ENCODE measurements at places on chromosomes 16 and 17.

DNA sequence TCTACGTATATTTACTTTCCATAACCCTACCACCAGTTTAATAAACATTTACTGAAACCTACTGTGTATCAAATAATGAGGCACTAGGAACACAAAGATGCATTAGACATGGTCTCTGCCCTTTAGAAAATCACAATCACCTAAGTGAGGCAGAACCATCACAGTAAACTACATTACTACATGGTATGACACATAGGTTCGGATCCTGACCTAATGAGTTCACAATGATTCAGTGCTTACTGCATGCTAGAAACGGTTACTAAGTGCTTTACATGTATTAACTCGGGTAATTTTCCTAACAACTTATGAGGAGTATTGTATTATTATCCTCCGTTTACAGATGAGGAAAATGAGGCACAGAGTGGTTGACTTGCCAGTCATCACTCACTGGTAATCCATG is 5.2 kb upstream of the SYNRG start:
- no peak for DNase-seq

DNA sequence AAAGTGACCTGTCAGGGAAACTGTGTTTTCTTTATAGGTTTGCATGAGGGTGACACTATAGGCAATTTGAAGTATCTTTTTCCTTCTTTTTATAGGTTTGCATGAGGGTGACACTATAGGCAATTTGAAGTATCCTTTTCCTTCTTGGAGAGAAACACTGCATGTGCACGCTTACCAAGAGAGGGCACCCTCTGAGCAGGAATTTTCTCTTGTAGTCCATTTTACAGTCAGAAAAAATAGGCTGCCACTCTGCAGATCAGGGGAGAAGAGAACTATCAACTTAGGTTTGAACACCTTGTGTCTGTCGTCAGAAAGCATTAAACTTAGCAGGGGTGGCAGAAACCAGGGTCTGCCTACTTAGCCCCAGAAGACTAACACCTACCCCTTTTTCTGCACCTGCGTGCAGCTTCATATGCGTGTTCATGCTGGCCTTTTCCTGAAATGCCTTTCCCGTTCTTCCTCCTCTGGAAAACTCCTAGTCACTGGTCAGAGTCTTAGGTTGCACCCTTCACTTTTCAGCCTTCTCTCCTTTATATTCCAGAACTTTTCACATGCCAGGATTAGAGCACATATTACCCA is 16.4 kb upstream of the SMIM36 start:
- DNase-seq, result peak; percentile 42

DNA sequence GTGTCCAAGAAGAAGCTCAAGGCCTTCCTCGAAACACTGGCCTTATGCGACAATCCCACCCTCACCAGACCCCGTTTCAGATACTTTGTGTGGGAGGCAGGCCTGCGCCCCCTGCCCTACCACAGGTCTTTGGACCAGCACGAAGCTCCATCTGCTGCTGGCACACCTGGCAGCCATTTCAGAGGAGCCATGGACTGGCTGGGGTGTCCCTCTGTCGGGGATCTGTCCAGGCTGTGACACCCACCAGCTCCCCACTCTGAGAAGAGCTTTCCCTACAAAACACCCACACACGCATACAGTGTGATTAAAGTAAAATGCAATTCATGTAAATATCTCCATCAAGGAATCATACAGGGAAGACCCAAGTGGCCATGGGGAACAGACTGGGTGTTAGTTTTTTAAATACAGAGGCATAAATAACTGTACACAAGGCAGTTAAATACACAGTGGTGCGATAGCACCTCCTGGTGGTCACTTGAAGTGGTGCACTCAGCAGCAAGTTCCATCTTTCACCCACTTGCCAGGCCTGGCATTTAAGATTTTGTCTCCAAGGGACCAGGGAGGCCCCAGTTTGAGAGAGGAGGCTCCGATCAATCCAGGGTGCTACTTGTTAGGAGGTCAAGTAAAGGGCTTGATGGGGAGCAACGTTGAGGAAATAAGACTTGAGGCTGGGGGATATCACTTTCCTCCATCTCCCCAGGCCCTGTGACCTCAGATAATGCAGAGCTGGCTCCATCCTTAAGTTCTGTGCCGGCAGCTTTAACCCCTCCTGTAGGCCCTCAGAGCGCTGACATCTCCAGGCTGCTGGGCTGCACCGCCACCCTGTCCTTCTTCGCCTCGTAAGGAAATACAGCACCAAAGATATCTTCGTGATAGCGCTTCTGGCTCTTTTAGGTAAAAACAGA is 43.6 kb downstream of the NOS2 start:
- peak; percentile 36 for DNase-seq

DNA sequence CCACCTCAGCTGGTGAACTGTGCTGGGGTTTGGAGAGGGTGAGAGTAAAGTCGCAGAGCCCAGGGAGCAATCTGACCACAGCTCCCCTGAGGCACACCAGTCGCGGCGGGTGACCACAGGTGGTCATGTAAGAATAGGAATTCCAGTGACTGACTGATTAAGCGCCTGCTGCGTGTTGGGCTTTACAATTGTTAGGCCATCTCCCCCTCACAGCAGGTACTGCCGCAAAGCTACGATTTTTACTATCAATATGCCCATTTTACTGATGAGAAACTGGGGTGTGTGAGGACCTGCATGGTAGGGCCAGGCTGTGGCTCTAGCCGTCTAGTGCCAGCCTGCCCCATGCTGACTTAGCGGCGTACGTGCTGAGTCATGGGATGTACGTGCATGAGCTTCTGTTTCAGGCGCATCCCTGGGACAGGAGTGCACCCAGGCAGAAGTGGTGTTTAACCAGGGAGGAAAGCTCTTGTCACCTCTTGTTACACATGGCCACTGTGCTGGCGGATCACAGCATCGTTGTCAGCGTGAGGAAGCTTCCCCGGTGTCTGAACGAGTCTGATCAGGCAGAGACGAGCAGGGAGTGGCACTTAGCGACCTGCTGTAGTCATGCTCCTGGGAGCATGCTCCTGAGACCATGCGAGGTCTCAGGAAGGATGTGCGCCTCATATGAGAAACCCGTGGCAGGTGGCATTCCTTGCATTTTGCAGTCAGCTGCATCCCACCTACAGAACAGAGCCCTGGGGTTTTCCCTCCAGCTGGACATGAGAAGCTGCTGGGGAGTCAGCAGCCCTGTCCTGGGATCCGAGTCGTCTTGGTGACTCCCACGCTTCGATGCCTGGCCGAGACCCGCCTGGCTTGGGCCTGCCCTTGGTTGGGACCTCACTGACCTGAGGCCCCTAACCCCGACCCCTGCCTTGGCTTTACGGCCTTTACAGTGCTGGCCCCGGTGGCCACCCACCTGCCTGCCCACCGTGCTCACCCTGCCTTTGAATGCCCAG is 163.7 kb upstream of the CHMP6 start:
- no peak for DNase-seq

DNA sequence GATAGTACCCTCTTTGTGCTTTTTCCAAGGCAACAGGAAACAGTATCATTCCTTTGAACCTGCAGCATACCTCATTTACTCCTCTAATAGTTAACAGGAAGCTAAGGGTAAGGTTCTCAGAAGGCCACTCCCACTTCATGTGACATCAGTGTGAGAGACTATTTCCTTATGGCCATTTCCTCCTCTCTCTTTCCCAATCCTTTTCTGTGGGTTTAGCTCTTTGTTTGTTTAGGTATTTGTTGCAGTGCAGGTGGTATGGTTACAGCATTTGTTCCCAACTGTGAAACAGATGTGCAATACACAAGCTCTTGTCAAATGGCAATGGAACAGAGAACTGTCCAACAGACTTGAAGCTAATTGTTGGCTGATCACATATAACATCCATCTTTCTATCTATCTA is 14.7 kb downstream of the TMC5 start:
- peak; percentile 26 for DNase-seq

- DNase-seq, result no peak
These were observed 231.1 kb downstream of the SOX9 start for GRCh38 chr17:72351884-72352346.

GRCh38 chr17:19346351-19347255 is 15.9 kb downstream of the B9D1 start:
- DNase-seq, result no peak

DNA sequence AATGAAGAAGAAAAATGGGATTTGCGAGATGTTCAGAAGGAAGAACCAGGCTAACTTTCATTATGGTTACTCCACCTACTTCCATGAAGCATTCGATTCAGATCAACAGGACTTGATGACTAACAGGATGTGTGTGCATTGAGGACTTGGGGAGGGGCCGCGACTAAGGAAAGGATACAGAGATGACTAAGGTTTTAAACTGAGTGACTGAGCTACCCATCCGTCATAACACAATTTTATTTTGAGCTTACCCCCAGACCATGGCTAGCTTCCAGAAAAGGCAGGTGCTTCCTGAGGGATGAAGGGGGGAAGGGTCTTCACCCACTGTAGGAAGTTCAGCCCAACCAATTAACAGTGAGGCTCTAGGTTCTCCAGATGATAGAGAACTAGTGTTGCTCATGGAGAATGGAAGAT is 2.5 kb upstream of the CDYL2 start:
- DNase-seq, result peak; percentile 40

DNA sequence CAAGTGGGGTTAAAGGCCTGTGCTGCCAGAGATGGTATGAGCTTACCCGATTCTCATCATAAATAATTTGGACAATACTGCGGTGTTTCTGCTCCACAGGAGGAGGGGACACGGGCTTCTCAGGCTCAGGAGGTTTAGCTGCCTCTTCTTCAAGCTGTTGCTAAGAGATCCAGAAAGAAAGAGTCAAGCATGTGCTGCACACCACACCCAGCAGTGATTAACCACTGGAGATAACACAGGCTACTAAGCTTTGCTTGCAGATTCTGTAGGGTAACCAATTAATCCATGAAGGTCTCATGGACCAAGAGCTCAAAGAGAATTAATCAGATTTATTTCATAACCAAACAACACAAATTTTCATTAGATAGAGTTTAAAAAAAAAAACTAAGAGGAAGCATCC is 56.6 kb downstream of the NCOR1 start:
- DNase-seq, result no peak

GRCh38 chr17:80872001-80872500 is 119.6 kb upstream of the CHMP6 start:
- DNase-seq, result no peak

GRCh38 chr17:34391241-34391640 is 28.2 kb upstream of the CCL1 start:
- no peak for DNase-seq

DNA sequence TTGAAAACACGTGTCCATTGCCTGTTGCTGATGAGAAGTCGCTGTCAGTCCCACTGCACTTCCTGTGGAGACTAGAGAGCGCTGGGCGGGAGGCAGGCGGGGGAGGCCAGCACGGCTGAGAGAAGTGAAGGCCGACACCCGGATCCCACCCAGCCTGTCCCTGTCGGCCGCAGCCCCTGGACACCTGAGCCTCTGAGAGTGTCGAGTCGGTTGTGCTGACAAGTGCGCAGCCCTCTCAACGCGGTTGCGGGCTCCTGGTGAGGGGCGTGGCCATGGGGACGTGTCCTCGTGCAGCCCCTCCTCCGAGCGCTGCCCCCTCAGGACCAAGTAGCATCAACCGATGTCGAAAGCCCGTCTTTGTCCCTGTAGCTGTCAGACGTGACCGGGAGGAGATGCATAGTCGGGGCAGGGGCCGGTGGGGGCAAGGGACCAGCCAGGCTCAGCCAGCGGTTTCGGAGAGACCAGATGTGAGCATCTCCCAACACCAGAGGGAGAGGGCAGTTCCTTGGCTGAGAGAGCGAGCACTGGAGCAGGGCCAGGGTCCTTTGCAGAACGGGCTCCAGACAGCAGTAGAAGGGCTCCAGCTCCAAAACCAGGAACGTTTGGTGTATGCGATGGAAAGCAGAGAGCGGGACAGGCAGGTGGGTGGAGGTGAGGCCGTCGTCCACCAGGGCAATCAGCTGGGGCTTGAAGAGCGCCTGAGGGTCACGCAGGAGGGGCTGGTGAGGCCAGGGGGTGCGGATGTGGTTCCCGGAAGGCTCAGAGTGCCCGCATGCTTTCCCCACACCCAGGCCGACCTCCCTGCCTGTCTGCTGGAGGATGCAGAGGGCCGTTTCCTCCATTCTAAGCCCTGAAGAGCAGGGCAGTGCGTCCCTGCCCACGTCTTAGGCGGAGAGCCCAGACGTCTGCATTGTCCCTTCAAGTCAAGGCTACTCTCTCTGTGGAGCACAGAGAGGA is 43.3 kb upstream of the CHMP6 start:
- no peak for DNase-seq

DNA sequence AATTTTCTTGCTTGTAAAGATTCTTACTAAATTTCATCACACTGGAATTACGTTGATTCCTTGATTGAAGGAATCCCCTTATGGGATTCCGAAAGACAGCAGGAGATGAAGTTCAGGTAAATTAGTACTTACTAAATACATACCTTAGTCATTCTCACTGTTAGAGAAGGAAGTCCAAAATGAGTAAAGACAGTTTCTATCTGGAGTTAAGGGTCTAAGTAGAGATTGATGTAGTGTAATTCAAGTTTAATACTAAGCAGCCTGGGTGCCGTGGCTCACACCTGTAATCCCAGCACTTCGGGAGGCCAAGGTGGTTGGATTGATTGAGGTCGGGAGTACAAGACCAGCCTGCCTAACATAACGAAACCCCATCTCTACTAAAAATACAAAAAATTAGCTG is 9.6 kb downstream of the DDX42 start:
- DNase-seq, result no peak

DNA sequence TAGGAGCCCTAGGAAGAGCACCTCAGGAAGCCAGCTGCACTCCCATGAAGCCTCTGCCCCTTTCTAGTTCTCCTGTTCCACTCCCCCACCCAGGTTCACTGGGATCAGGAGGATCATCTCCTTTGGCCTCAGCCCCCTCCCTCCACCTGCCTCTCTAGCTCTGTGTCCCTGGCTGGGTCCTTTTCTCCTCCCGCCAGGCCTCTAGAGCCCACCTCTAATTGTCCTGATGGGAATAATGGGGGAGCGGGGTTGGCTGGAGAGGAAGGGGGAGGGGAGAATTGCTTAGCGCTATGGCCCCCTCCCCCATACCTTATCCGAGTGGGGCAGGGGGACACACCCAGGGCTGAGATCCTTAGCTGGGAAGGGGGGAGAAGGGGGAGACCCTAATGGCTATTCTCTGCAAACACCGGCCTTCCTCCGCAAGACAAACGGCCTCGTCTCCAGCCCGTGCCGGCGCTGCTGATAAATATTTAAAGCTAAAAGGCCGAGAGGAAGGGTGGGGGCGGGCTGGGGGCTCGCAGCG is 997 bp downstream of the HOXB7 start:
- DNase-seq, result no peak

Measured in inflammatory macrophage treated with lipopolysaccharide for 1 hour (primary cell).